ENCODE measurements at places on chromosomes 6 and 20.
A peak's percentile ranks its signal among the peaks of the same experiment; 100 is the strongest.

DNA sequence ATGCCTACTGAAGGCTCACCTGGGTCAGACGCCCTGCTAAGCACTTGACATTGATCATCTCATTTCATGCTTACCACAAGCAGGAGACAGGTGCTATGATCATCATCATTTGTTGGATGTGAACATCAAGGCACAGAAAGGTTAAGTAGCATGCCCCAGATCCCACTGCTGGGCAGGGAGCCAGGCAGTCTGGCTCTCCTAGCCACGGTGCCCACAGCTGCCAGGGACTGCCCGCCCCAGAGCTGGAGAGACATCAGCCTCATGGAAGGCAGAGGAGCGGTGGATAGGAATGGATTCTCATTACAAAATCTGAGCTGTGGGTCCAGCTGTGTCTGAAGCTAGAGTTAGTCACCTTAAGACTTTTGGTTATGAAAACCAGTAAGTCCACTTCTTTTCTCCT, 3.6 kb downstream of the SULF2 start:
- peak; percentile 11 for DNase-seq

GRCh38 chr6:118963003-118963402, 28.0 kb upstream of the MCM9 start:
- DNase-seq, result no peak

GRCh38 chr20:5696011-5696559, 54.1 kb upstream of the SHLD1 start:
- DNase-seq, result no peak

DNA sequence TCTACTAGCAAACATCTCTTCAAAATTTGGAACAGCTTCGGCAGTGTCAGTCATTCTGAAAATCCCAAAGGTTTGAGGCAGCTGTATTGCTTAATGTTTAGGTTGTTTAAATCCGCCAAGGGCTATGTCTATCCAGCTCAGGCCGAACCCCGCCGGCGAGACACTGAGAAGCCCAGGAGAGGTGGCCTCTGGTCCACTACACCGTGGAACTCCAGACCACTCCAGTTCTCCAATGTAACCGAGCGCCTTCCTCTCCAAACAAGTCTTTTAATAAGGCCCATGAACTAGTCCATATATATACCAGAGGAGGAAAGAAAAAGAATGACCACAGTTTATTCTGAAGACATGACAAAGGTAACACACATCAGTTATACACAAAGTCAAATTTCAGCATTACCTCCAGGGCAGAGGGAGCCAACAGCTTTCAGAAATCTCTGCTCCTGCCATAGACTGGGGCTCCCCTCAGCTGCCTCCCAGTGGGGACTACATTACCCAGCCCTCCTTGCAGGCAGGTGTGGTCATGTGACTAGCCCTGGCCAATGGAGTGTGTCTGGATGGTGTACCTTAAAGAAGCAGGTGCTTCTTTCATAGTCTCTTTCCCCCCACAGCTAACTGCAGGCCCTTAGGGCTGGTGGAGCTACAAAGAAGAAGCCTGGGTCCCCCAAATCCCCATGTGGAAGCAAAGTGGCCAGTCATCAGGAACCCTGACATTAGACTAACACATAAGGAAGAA, at the start of gene RAMACL:
Gene RAMACL (minus strand): TSS at position 255 of the 733 bp plus-strand sequence. CDS start 201 bp downstream, at position 54.
- no peak for DNase-seq

DNA sequence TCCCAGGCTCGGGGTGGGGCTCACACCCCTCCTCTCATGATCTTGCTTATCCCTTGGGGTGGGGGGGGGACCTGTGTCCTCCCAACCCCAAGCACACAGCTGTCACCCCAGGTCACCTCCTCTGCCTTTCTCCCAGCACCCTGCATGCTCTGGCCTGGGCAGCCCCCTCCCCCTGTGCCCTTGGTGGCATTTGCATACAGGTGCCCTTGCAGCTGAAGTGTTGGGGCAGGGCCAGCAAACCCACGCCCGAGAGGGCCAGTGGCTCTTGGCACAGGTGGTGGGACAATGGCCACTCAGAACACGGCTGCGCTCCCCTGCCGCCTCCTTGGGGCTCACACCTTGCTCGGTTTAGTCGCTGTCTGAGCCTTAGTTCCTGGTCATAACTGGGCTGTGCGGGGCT, 11.3 kb upstream of the MYT1 start:
- no peak for DNase-seq

- peak; percentile 22 for DNase-seq
Observed at GRCh38 chr6:42532038-42532669, 31.7 kb upstream of the UBR2 start.

DNA sequence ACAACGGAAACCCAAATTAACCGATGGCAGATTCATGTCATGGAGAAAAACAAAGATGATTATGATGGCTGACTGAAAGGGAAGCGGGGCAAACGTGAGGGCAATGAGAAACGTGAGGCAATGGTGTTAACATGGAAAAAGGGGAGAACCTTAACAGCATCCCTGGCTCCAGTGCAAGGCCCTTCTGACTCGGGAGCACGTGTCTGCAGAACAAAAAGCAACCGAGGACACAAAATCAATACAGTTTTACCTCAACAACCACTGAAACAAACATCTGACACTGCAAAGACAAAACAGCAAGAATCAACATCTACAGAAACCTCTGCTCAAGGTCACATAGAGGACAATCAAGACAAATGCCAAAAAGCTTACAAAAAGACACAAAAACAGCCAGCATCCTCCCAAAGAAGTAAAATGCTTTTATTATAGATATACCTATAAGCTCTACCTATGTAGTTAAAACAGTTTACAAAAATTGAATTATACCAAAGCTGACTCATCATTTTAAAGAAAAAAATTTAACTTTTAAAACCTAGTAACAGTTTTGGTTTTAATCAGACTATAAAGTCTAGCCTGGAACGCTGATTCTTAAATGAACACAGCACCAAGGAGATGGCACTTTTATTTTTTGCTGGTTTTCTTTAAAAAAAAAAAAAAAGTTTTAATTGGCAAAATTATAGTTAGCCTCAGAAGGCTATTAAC, 43.1 kb downstream of the SMLR1 start:
- no peak for DNase-seq

DNA sequence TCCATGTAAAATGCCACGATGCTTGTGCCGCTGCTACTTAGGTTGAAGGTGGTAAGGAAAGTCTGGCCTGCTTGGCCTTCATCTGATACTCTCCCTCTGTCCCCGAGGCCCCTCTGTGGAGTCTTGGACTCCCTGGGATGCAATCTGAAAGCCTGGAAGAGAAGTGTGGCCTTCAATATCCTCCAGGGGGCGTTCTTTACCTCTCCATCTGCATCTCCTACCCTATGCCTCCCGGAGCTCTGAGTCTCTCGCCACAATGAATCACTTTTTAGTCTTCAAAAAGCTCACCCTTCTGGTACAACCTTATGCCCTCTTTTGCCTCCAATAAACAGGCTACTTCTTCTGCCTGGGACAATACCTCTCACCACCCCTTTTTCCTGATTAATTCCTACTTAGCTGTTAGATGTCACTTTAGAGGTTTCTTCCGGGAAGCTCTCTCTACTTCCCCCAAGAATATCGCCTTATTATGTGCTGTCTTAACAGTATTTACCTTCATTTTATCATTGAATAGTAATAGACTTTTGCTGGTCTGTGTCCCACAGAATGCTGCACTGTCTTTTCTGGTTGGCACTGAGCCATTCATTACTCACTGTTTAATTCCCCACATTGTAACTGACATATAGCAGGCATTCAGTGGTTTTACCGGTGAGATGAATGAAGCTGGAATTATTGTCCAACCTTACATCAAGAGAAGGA, 13.9 kb upstream of the ATG5 start:
- peak; percentile 72 for DNase-seq

DNA sequence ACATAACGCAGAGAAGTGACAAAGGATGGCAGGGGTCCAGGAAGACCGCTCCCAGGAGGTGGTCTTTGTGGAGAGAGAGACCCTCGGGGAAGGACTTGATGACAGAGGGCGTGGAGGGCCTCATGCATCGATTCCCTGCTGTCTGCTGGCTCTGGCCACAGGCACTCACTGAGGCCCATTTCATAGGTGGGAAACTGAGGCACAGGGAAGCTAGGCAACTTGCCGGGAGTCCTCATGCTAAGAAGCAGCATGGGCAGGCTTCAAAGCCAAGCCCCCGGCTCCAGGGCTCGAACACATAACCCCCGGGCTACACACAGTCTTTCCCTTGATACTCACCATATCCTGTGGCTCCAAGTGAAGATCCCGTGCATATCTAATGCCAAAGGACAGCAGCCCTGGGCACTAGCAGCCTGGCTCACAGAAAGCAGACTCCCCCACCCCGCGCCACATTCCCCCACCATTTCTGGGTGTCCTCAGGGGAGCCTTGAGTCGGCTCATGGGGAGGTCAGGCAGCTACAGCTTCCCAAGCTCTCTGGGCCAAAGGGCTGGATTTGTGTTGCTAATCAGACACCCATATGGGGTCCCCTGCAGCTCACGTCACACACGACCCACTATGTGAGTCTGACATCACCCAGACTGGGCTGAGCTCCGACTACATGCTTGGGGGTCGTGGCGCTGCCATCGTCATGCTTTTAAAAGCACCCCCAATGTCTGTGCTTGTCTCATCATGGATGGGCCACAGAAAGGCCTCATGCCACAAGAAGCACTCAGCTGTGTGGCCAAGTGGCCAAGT, 130.9 kb upstream of the PMEPA1 start:
- no peak for DNase-seq

DNA sequence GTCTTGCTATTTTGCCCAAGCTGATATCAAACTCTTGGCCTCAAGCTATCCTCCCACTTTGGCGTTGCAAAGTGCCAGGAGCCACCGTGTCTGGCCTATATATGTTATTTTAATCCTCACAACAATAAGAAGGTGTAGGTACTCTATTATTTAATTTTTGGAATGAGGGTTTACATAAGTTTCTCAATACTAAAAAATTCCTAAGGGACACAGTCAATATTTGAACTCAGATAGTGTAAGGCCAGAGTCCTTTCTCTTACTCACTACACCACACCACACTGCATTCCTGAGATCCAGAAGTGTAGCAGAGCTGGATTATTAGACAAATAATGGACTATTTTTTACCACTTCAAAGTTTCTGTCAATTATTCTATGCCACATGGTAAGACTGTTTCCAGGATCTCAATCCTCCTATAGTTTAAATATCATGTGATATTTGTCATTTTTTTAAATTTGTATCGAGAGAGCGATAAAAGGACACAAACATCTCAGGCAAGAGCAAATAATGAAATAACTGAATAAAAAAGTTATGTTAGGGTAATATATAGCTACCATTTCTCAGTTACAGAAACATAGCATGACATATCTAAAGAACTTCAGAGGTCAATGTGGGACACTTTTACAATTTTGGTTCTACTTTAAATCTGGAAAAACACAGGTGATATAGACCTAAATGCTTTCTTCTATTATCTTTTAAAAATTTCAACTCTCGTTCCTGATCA, 162.2 kb upstream of the THEMIS start:
- DNase-seq, result no peak

DNA sequence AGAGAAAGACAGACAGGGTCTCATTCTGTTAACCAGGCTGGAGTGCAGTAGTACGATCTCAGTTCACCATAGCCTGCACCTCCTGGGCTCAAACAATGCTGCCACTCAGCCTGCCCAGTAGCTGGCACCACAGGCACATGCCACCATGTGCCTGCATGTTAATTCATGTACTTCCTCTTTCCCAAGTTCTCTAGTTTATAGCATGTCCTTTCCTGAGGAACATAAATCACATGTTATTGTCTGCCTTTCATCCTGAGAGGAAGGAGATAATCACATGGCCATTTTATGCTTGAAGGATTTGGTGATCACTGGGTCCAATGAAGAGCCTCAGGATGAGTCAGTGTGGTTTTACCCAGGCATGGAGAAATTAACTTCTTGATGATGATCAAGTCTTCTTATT, 47.9 kb downstream of the COL11A2 start:
- DNase-seq, result peak; percentile 17

- no peak for DNase-seq
Observed at GRCh38 chr20:39109933-39110818, 148.0 kb downstream of the DHX35 start.

GRCh38 chr6:161445021-161445799, 171.3 kb upstream of the AGPAT4 start:
- DNase-seq, result no peak

GRCh38 chr6:125829433-125829832, 38.7 kb downstream of the NCOA7 start:
- no peak for DNase-seq

DNA sequence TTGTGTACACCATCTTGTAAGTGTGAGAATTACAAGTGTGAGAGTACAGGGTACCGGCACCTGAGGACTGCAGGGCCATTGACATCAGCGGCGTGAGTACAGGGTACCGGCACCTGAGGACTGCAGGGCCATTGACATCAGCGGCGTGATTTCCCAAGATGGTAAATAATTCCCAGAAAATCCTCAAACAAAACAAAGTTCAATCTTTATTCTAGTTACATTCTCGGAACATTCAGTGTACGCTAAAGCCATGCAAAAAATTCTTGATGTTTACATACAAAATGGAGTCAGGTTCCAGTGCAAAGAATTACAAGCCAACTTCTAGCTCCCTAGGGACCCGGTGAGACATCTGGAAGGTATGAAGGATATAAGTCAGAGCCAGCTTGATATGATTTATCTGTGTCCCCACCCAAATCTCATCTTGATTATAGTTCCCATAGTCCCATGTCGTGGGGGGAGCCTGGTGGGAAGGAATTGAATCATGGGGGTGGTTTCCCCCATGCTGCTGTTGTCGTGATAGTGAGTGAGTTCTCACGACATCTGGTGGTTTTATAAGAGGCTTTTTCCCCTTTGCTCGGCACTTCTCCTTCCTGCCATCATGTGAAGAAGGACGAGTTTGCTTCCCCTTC, 172.7 kb downstream of the TTLL2 start:
- DNase-seq, result no peak

- DNase-seq, result no peak
Observed at GRCh38 chr6:162973151-162973872, 245.5 kb downstream of the PACRG start.

DNA sequence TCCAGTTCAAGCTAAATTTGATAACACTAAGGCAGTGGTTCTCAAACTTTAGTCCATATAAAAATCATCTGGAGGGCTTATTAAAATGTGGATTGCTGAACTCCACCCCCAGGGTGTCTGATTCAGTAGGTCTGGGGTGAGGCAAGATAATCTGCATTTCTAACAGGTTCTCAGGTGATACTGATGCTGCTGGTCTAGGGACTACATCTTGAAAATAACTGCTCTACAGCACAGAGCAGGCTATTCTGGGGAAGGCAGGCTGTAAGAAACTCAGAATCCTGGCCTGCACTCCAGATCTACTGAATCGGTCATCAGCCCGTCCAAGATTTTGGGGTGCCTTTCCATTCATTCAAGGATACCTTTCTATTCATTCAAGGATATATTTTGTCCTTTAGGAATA, 11.5 kb downstream of the CALHM5 start:
- no peak for DNase-seq

DNA sequence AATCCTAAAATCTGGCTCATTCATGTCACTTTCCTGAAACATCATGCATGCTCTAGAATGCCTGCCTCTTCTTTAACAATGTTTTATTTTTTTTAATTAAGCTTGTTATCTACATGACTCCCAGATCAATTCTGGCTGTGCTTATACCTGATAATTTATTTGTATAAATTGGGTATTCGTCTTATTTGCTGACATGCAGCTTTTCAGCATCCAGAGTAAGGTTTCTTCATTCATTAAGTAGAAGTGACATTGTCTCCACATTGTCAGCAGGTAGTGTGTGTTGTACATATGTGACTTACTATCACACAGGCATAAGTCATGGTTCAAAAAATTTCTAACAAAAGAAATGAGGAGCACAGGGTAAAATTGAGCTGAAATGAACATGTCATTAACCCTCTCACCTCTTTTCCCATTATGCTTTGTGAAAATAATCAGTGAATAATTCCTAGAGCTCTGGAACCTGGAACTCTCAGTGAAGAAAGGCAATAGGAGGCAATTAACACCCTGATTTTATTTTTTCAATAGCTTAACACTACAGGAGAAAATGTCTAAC, 157.4 kb downstream of the OPRM1 start:
- no peak for DNase-seq
